NCI-H526 (cell line): ENCODE measurements at places on chromosomes 12 and 14.
A peak's percentile ranks its signal among the peaks of the same experiment; 100 is the strongest.

- DNase-seq = no peak
These were observed 155.9 kb downstream of the ESRRB start for GRCh38 chr14:76531821-76532318.

- DNase-seq = no peak
These were observed 691.4 kb upstream of the TBX3 start for GRCh38 chr12:115375186-115375991.

GRCh38 chr12:15684896-15685658 lies 104.1 kb downstream of the EPS8 start:
- no peak for DNase-seq

DNA sequence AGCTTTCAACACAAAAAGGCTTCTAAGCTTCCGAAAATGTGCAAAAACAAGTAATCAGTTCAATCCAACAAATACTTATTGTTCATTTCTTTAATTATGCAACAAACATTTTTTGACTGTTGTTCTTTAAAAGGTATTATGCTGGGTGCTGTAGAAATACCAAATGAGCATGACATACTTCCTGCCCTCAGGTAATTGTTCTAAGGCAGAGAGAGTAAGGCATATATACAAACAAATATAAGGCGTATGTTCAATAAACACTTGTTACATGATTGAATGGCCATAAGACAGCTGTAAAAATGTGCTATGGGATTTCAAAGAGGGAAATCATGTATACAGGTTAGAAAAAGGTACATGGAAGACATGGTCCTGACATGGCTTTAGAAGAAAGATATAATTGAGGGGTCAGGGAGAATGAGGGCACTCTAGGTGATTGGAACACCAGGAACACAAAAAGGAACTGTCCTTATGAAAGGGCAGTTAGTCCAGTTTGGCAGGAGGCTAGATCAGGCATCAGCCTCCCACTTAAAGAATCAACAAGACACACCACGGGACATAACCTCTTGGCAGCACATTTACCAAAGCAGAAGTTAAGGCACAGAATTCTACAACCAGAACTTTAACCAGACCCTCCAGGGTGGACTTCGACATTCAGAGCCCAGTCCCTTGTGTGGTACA lies 135.8 kb upstream of the SCAF11 start:
- no peak for DNase-seq

DNA sequence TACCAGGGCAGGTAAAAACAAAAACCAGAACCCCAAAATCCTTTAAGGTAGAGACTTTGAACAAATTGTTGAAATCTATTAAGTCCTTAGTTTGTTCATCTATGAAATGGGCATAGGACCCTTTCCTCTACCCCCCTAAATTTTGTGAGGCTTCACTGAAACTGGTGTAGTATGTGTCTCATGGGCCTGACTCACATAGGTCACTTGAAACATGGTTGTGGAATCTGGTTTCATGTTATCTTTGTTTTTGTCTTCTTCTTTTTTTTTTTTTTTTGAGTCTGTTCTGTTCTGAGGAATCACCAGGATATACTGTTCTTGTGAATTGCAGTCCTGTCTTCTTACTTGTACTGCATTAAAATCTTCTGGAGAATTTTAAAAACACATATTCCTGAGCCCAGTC lies 202.2 kb downstream of the KTN1 start:
- no peak for DNase-seq

GRCh38 chr14:68466491-68466977 lies 326.3 kb downstream of the ZFP36L1 start:
- no peak for DNase-seq

DNA sequence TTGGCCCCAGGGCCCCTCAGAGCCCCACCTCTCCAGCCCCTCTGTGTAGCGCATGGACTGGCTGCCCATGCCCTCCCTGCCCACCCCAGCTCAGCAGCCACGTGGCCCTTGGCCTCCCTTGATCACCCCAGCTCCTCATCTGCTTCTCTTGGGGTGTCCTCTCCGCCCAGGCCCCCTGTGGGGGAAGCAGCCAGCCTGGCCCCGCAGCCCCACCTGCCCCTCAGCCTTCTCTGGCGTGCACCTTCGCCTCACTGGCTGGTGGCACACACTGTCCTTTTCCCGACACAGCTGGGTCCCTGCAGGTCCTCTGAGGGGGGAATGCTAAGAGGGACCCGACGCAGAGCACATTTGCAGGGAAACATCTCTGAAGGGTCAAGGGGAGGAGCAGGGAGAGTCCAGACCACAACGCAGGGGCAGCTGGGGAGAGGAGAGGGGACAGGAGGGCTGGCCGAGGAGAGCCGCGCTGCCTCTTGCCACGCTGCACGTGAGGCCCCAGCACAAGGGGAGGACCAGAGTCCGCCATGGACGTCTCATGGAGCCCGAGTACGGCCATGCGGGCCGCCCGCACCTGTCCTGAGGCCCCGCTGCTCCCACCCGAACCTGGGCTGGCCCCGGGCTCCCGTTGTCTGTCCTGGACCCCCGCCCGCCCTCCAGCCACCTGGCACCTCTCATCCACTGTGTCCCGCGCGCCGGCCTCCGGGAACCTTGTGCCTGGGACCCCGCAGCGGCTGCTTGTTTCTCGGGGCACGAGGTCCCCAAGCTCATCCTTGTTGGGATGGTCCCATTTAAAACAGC lies 36.1 kb downstream of the PACS2 start:
- DNase-seq = no peak

DNA sequence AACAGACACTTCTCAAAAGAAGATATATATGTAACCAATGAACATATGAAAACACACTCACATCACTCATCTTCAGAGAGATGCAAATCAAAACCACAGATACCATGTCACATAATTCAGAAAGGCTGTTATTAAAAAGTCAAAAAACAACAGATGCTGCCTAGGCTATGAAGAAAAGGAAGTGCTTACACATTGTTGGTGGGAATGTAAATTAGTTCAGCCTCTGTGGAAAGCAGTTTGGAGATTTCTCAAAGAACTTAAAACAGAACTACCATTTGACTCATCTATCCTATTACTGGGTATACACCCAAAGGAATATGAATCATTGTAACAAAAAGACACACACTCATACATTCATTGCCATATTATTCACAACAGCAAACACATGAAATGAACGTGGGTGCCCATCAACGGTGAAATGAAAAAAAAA lies 35.1 kb downstream of the EIF2S3B start:
- peak; percentile 26 for DNase-seq
